ENCODE measurements at places on chromosomes 12 and 14.

DNA sequence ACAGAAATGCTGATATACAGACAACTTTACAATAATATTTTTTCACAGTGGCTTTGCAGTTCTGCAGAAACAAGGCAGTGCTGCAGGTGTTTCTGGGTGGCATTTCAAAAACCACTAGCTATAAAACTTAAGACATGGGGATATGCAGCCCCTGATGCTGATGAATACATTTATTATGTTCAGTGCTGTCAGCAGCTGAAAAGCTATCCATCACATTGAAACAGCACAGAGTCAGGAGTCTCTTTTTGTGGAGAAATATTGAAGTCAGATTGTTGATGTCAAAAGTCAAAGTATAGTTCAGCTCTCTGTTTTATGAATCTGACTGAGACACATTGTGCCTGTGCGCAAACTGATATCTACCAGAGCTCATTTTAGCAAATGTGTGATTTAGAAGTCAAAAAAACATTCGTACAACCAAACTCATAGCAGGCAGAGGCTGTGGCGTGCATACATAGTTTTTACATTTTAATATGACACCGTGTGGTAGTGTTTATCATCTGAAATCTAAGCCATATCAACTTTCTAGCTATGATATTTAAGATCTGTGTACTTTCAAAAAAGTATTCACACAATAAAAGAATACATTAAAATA lies 467.6 kb downstream of the PRKD1 start:
- no peak for DNase-seq

- DNase-seq, result no peak
Measured at GRCh38 chr14:59925797-59926196, 5.9 kb downstream of the LRRC9 start.

DNA sequence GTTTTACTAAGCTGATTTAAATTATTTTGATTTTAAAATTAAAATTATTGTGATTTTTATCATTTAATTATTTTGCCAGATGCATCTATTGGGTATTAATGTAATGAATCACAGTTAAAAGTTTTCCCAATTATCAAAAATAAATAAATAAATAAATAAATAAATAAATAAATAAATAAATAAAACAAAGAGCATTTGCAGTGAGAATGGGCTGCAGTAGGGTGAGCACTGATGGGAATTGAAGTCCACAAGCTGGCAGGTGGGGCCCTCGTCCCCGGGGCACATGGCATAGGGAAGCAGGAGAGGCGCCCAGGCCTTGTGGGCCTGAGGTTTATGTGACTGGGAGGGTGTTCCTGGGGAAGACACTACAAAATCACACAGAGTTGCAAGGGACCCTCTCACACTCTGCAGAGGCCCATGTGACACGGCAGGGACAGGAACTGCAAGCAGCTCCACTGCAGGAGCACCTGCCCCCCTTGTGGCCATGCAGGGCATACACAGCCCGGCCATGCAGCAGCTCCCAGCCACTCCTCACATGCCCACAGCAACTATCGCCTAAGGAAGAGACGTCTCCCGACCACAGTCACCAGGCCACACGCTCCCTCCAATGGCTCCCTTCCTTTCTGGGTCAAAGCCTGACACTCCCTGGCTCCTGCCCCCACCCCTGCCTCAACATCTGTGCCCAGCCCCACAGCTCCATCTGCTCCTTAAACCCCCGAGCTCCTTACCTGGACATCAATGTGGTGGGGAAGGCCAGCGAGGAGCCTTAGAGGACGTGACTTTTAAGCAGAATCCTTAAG lies 256.3 kb upstream of the SFSWAP start:
- no peak for DNase-seq

GRCh38 chr12:4114986-4115385 lies 158.6 kb upstream of the CCND2 start:
- DNase-seq, result no peak

GRCh38 chr12:30457621-30458289 lies 237.9 kb downstream of the IPO8 start:
- no peak for DNase-seq

GRCh38 chr14:63795532-63795931 lies 57.3 kb upstream of the SYNE2 start:
- no peak for DNase-seq

All from activated naive CD4-positive, alpha-beta T cell (primary cell).